H9 (cell line): ENCODE measurements at places on chromosomes 5 and 9.

GRCh38 chr5:37272511-37272910 is 23.3 kb upstream of the CPLANE1 start:
- H3K4me1 ChIP-seq, result no peaks in the 10 kb centered on the region
- H3K27ac ChIP-seq, result no peak overlapping the region
- DNase-seq, result no peak
- no peaks in the 10 kb centered on the region for H3K27me3 ChIP-seq
- H3K4me3 ChIP-seq, result no peak overlapping the region

GRCh38 chr9:131701789-131702337 is 38.0 kb downstream of the RAPGEF1 start:
- H3K4me1 ChIP-seq, result peaks cover 8% of the 10 kb centered on the region; the same call in 1 of the 2 replicates
- H3K27ac ChIP-seq, result peak overlapping the region; percentile 81
- H3K4me3 ChIP-seq, result no peak overlapping the region; the same call in 2 of the 3 replicates
- H3K36me3 ChIP-seq, result no peaks in the 10 kb centered on the region; the same call in 1 of the 2 replicates

DNA sequence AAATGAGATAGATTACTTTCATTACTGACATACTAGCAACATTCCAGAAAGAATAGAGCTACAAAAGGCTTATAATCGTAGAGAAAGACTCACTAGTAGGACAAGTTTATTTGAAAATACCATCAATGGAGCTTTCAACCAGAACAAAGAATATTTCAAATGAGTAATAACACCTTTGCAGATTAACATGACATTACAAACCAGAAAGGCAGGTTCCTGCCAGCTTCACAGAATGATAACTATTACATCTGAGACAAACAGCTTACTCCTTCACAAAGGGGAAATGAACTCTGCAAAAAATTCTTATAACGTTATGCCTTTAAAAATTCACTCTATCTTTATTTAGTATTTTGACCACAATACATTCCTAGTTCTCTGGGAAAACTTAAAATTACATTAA is 103.1 kb downstream of the EPB41L4A start:
- peaks cover 4% of the 10 kb centered on the region; the same call in 1 of the 2 replicates for H3K4me1 ChIP-seq
- no peaks in the 10 kb centered on the region for H3K36me3 ChIP-seq
- no peak overlapping the region for H3K4me3 ChIP-seq
- H3K27ac ChIP-seq, result no peak overlapping the region
- no peaks in the 10 kb centered on the region for H3K27me3 ChIP-seq

DNA sequence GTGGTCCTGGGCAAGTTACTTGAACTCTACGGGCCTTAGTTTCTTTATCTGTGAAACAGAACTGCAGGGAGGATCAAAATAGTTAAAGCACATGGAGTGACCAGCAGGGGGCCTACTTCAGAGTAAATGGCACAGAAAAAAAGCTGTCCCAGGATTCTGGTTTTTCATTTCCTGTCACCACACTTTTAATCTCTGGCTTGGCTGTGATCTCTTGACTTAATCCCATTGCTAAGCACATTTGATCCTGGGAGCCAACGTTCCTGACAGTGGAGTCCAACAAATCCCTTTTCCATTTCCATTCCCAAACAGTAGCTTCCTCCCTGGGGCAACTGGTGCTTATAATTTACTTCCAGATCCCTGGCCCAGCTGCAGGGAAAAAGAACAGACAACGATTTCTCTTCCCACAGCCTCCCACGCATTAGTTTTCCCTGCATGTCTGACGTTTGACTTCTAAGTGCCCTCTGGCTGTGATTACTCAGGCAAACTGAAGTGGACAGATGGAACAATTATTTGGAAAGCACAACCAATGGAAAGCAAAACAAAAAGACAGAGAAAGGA is 136.5 kb upstream of the STK32A start:
- peaks cover 3% of the 10 kb centered on the region; the same call in 1 of the 2 replicates for H3K4me1 ChIP-seq
- H3K27ac ChIP-seq, result no peak overlapping the region
- no peak overlapping the region for H3K4me3 ChIP-seq
- peak; percentile 61 for DNase-seq
- H3K27me3 ChIP-seq, result no peaks in the 10 kb centered on the region

DNA sequence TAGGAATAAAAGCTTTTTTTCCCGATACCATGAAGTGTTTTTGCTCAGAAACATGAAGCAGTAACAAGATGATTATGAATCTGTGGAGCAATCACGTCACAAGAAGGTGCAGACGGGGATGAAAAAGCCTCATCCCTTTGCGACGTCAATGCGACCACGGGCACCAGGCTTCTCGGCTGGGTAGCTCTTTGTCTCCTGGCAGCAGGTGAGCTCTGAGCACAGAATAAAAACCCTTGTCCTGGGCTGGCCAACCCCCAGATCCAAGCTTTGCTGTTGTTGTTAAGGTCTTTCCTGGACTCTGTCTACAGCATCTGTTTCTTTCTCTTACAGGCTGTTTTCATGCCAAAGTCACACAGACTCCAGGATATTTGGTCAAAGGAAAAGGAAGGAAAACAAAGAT is 113.8 kb downstream of the ANKRD18B start:
- no peak for DNase-seq
- no peaks in the 10 kb centered on the region for H3K36me3 ChIP-seq
- no peaks in the 10 kb centered on the region for H3K4me1 ChIP-seq
- H3K4me3 ChIP-seq, result no peak overlapping the region
- H3K27ac ChIP-seq, result no peak overlapping the region
- H3K27me3 ChIP-seq, result no peaks in the 10 kb centered on the region

DNA sequence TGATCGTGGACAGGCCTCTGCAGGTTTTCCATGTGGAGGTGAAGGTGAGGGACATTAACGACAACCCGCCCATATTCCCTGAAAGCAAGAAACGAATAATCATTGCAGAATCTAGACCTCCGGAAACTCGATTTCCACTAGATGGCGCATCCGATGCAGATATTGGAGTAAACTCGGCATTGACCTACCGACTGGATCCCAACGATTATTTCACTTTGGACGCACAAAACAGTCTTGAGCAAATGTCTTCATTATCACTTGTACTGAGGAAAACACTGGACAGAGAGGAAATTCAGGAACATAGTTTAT is 621 bp downstream of the PCDHA13 start:
- H3K4me1 ChIP-seq, result no peaks in the 10 kb centered on the region
- H3K36me3 ChIP-seq, result peaks cover 4% of the 10 kb centered on the region
- no peak overlapping the region for H3K27ac ChIP-seq
- DNase-seq, result peak; percentile 59
- no peak overlapping the region for H3K4me3 ChIP-seq
- H3K27me3 ChIP-seq, result no peaks in the 10 kb centered on the region

DNA sequence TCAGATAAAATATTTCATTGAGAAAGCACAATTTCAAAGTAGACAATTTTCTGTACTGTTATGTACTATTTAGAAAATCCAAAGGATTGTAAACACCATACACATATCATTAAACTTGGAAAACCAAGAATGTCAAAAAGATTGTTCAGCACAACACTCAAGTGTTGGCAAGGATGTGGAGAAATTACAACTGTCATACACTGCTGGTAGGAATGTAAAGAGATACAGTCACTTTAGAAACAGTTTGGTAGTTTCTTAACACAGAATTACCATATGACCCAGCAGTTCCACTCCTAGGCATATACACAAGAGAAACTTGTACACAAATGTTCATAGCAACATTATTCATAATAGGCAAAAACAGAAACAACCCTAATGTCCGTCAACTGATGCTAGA is 71.2 kb downstream of the OR2K2 start:
- no peak overlapping the region for H3K4me3 ChIP-seq
- H3K36me3 ChIP-seq, result no peaks in the 10 kb centered on the region

DNA sequence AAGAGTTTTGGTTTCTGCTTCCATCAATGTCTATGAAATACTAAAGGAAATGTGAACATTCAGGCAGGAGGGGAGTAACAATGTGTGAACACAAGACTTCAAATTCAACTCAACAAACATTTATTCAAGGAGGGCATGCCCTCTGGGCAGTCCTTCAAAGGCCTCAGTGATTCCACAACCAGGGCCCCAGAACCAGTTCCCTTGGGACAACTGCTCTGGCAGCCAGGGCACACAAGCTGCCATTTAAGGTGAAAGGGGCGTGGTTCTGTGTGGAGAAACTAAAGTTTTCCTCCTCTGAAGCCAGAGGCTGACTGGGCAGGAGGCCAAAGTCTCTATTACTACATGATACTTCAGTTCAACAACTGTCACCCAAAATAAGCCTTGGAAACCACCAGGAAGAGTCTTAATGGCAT is 3.2 kb downstream of the RBM18 start:
- no peaks in the 10 kb centered on the region for H3K4me1 ChIP-seq
- DNase-seq, result no peak
- H3K27ac ChIP-seq, result no peak overlapping the region
- H3K4me3 ChIP-seq, result no peak overlapping the region
- H3K36me3 ChIP-seq, result peaks cover 15% of the 10 kb centered on the region

DNA sequence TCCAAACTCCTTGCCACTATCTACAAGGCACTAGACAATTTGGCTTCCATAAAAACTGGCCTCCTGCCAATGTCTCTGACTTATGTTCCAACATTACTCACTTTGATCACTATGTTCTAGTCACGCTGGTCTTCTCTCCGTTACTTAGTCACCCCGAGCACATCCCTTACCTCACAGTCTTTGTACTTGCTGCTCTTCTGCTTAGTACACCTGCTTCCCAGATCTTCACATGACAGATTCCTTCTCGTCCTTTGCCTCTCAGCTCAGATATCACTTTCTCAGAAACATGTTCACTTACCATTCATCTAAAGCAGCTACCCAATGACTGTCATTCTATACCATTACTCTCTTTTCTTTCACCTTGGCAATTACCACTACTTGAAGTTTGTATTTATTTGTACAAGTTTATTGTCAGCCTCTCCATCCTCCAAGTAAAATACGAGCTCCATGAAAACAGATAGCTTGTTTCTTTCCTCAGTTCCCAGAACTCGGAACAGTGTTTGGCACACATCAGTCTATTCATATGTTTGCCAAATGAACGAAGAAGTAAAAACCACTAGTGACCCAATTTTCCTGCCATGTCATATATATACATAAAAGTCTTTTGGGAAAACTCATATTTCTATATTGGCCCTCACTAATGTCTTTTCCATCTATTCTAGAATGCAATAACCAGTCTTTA is 5.9 kb upstream of the SLC22A5 start:
- no peak for DNase-seq
- H3K4me1 ChIP-seq, result no peaks in the 10 kb centered on the region
- H3K27ac ChIP-seq, result no peak overlapping the region
- no peaks in the 10 kb centered on the region for H3K36me3 ChIP-seq
- no peak overlapping the region for H3K4me3 ChIP-seq

DNA sequence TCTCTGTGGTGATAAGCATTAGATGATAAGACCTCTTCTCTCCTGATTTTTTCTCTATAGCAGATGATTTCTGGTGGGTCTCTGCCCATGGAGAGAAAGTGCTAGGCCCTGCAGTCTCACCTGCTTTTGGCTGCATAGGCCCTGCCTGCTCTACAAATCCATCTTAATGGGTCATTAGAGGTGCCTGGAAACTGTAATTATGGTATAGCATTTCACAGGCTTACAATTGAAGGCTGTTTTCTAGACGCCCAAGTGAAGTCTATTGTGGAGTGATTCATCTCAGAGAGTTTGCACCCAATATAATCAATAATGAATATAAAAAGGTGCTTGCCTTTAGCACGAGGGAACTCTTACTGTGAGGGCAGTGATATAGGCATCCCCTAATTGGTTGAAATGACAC is 33.8 kb downstream of the NEUROG1 start:
- no peaks in the 10 kb centered on the region for H3K4me1 ChIP-seq
- DNase-seq, result no peak
- H3K27me3 ChIP-seq, result peaks cover 3% of the 10 kb centered on the region; the same call in 1 of the 2 replicates
- H3K27ac ChIP-seq, result no peak overlapping the region
- no peak overlapping the region for H3K4me3 ChIP-seq

DNA sequence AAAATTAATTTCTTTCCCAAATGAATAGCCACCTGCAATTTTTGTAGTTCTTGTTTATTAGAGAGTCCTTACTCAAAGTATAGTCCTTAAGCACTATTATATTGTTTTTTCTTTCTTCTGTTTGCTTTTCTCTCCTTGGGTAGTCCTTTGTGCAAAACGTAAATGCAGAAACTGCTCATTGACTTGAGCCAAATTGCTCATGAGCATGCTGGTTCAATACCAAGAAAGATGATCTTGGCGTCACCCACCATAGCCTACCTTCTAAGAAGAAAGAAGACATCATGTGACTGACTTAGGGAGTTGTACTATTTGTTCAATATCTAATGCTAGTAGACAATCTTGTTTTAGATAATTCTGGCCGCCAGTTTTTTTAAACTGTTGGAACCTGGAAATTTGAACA is 248.8 kb upstream of the DMRT1 start:
- no peak for DNase-seq
- 0 out of 2 replicates have a peak, but pooled peaks cover 5% of the 10 kb centered on the region for H3K36me3 ChIP-seq
- H3K27ac ChIP-seq, result no peak overlapping the region
- H3K4me3 ChIP-seq, result no peak overlapping the region

DNA sequence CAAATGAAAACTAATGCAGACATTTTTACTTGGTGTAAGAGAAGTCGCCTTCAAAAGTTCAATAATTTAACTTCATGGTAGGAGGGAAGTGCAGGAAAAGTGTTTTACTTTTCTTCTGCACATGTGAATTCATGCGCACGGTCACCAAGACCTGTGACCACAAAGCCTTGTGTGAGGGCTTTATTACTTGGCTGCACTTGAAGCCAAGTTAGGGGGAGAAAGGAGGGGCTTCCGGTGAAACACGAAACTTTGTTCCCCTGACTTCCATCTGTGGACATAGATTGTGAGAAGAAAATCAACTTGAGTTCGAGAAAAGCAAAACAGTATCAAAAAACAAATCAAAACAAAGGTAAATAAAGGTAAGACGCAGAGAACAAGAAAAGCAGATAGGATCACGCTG is 239.9 kb downstream of the ROR2 start:
- DNase-seq, result no peak
- no peaks in the 10 kb centered on the region for H3K36me3 ChIP-seq
- no peaks in the 10 kb centered on the region for H3K27me3 ChIP-seq

GRCh38 chr9:133990366-133991213 is 1.5 kb downstream of the VAV2 start:
- H3K4me1 ChIP-seq, result no peaks in the 10 kb centered on the region; the same call in 1 of the 2 replicates
- H3K36me3 ChIP-seq, result no peaks in the 10 kb centered on the region
- peak overlapping the region; percentile 86 for H3K4me3 ChIP-seq
- H3K27ac ChIP-seq, result no peak overlapping the region
- no peak for DNase-seq

GRCh38 chr9:71719562-71719961 is 48.8 kb downstream of the CEMIP2 start:
- H3K27me3 ChIP-seq, result no peaks in the 10 kb centered on the region
- no peaks in the 10 kb centered on the region; the same call in 1 of the 3 replicates for H3K36me3 ChIP-seq
- H3K27ac ChIP-seq, result no peak overlapping the region
- H3K4me1 ChIP-seq, result no peaks in the 10 kb centered on the region
- no peak overlapping the region for H3K4me3 ChIP-seq
- DNase-seq, result no peak

- H3K27me3 ChIP-seq, result no peaks in the 10 kb centered on the region
- no peak overlapping the region for H3K27ac ChIP-seq
- no peak for DNase-seq
- H3K4me1 ChIP-seq, result peaks cover 4% of the 10 kb centered on the region; the same call in 1 of the 2 replicates
- no peak overlapping the region for H3K4me3 ChIP-seq
- H3K36me3 ChIP-seq, result no peaks in the 10 kb centered on the region
Observed at GRCh38 chr9:20593105-20593504, 29.2 kb downstream of the MLLT3 start.

- no peaks in the 10 kb centered on the region for H3K4me1 ChIP-seq
- H3K27me3 ChIP-seq, result no peaks in the 10 kb centered on the region
- no peak overlapping the region for H3K27ac ChIP-seq
- DNase-seq, result no peak
Observed at GRCh38 chr5:134420343-134420742, 8.7 kb upstream of the CDKN2AIPNL start.

- H3K4me3 ChIP-seq, result no peak overlapping the region
- no peak overlapping the region for H3K27ac ChIP-seq
- H3K27me3 ChIP-seq, result no peaks in the 10 kb centered on the region
- peaks cover 36% of the 10 kb centered on the region for H3K36me3 ChIP-seq
- peak; percentile 67 for DNase-seq
- no peaks in the 10 kb centered on the region; the same call in 1 of the 2 replicates for H3K4me1 ChIP-seq
Observed at GRCh38 chr9:71683598-71684235, 84.6 kb downstream of the CEMIP2 start.
